Coronary artery (tissue), 2 donors: ENCODE measurements at places on chromosomes 2 and 18.

GRCh38 chr2:37180006-37180639, 8.3 kb downstream of the SULT6B1 start:
- no peak for DNase-seq

DNA sequence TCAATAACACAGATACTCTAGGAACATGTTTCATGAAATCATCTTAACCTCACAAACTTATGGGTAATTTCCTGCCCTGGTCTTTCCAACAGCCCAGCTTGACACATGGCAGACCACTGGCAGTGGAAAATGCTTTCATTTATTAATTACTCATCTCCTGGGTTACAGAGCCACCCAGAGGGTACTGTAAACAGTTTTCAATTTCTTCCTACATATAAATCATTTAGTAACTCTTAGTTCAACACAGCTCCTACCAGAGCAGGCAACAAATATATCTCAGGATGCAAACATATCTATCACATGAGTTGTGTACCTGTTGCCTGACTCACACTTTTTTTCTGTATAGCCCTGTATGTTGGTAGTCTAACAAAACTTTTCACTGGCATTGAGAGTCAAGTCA, 99.2 kb upstream of the VRK2 start:
- no peak for DNase-seq

GRCh38 chr2:120867290-120868241, 131.9 kb downstream of the GLI2 start:
- DNase-seq: peak; percentile 92

DNA sequence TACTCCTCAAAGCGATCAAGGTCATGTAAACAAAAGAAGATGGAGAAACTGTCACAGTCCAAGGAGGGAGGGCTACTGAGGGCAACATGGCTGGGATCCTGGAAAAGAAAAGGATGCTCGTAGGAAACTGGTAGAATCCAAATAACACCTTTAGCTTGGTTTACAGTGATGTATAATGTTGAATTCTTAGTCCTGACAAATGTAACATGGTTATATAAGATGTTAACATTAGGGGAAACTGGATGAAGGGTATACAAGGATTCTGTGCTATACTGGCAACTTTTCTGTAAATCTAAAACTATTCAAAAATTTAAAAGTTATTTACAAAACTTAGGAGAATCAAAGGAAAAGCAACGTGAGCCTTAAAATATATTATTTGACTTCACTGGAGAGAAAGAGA, 257.0 kb downstream of the TTC32 start:
- DNase-seq: no peak

- DNase-seq: no peak
These were observed 72.7 kb upstream of the LYPD6B start for GRCh38 chr2:148965623-148966437.

DNA sequence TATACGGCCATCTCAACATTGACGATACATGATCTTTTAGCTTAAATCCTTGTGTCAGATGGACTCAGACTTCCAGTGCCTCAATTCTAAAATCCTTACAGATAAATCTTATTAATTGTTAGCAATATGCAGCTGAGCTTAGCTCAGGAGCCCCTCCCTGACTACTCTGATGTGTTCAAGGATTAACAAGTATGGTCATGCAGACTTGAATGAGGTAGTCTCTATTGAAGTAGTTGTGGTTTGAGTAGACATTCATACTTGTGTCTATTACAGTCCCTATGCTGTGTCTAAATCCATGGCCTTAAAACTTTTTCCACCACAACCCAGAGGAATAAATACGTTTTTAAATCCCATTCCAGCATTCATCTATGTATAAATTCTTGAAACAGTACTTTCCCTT, 119.5 kb downstream of the NUP35 start:
- DNase-seq: no peak

- no peak for DNase-seq
These were observed 8.2 kb downstream of the FBXO11 start for GRCh38 chr2:47897883-47898731.

DNA sequence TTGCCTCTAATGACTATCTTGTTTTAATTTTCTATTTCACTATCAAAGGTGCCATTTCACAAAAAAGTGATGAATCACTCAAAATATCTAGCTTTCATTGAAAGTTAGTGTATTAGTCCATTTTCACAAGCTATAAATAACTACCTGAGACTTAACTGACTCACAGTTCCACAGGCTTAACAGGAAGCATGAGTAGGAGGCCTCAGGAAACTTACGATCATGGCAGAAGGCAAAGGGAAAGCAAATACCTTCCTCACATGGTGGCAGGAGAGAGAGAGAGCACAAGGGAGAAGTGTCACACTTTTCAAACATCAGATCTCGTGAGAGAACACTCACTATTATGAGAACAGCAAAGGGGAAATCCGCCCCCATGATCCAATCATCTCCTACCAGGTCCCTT, 1220.4 kb upstream of the ZEB2 start:
- no peak for DNase-seq

DNA sequence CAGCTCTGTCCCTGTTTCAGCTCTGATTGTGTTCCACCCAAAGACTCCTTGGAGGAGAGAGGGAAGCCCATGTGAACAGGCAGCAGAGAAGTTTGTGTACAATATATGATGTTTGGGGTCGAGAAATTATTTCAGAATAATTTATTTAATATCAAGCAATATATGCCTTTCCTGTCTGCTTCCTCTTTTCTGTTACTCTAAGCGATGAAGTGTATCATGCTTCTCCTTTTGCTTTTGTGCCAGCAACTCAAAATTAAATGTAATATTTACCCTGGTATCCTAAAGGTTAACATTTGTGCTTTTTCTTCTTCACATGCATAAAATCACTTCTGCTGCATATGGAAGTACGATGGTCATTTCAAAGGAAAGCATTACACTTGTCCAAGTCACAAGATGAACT, 2.4 kb upstream of the NTSR2 start:
- no peak for DNase-seq

- no peak for DNase-seq
These were observed 119.7 kb downstream of the GAREM1 start for GRCh38 chr18:32351032-32351431.

DNA sequence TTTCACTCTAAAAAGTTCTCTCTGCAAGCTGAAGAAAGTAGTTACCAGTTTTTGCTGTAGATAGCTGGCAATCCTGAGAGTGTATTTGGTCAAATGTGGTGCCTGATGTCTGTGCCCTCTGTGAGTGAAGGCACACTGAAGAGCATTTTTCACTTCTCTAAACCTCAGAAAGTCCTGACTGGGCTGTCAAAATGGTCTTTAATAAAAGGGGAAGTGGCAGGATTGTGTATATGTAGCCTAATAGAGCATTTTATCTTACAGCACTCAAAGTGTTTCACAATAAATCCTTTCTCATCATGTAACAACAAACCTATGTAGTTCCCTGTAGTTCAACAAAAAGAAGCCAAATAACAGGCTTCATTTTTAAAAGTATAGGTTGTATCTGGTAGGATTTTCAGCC, 1552.3 kb upstream of the SLC39A10 start:
- no peak for DNase-seq

GRCh38 chr2:202378001-202378400, 1.9 kb downstream of the BMPR2 start:
- no peak for DNase-seq

DNA sequence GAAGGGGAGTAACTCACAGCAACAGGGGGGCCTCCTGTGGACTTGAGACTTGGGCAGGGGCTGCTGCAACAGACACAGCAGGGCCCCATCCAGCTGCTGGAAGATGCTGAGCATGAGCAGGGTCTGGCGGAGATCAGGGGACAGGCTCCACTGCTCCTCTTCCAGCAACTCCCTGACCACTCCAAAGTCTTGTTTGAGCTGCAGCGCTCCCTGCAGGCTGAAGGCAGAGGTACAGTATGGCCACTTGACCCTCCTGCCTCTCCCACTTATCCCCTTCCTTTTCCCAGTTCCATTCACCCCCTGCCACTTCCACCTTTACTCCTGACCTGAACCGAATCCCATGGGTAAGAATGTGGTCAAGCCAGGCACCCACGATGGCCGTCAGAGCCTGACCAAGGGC, 2.4 kb upstream of the MRPL53 start:
- DNase-seq: no peak

- peak; percentile 74 for DNase-seq
These were observed 1.5 kb downstream of the GAREM1 start for GRCh38 chr18:32469190-32469651.
